CD4-positive, alpha-beta T cell treated with Interleukin-10 for 1 hour (primary cell): ENCODE measurements at places on chromosomes 16 and 17.

GRCh38 chr16:58472827-58473226, 27.1 kb upstream of the NDRG4 start:
- no peak for DNase-seq

GRCh38 chr17:19755821-19756510, 7.9 kb upstream of the ALDH3A1 start:
- no peak for DNase-seq

DNA sequence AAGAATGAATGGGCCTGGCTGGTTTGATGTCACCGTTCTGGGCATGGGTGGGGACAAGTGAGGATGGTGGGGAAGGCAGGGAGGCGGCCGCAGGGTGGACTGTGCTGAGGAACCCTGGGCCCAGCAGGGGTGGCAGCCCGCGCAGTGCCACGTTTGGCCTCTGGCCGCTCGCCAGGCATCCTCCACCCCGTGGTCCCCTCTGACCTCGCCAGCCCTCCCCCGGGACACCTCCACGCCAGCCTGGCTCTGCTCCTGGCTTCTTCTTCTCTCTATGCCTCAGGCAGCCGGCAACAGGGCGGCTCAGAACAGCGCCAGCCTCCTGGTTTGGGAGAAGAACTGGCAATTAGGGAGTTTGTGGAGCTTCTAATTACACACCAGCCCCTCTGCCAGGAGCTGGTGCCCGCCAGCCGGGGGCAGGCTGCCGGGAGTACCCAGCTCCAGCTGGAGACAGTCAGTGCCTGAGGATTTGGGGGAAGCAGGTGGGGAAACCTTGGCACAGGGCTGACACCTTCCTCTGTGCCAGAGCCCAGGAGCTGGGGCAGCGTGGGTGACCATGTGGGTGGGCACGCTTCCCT, 6.5 kb upstream of the SERPINF1 start:
- no peak for DNase-seq

- no peak for DNase-seq
Observed at GRCh38 chr17:21029515-21029914, 13.3 kb downstream of the USP22 start.

DNA sequence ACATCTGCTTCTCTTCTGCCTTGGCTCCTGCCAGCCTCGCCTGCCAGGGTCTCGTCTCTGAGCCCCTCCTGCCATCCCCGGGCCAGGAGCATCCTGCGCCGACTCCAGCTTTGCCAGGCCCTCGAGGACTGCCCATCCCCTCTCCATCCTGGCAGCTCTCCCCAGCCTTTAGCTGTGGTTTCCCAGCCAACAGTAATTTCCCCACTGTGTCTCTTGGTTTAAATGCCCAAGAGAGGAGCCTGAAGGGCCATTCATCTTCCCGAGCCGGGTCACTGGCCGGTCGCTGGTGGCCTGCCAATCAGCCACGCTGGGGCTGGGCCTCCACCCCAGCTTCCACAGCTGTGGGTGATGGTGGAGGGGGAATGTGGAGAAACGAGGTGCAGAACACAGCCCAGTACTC, 47.8 kb downstream of the MRC2 start:
- no peak for DNase-seq

DNA sequence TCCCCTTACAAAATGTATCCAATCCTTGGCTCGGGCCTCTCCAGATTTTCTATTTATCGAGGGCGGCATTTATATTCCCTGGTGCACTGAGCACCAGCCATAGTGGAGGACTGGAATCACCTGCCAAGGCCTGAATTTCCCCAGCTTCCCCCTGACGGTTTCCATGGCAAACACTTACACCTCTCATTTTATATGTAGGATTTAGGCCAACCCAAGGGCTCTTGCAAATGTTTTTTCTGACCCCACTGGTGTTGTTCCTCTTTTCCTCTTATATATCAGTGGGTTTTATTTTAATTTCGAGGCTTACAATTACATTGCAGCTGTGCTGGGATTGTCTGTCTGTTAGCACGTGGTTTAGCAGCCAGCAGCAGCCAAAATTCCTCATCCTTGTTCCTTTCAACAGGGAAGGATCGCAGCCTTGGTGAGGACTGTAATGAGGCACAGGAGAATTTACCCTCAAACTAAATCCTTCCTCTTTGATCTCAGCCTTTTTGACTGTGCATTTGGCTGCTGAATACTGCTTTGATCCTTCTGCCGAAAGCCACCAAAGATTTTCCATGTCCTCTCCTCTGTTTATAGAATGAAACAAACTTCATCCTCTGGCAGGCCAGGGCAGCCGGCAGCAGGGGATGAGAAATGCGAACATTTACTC, 26.5 kb upstream of the CES5A start:
- DNase-seq: no peak

DNA sequence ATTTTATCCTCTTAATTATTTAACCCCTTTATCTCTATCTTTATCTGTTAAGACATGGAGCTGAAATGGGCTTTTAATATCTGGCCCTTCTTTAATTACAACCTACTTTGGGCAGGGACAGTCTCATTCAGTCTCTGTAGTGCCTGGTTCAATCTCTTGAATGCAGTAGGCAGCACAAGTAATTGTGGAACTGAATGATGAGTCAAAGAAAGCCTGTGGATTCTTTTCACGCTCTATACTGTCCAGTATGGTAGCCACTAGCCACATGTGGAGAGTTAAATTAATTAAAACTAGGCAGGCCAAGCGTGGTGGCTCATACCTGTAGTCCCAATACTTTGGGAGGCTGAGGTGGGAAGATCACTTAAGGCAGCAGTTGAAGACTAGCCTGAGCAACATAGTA, 9.3 kb downstream of the BPTF start:
- no peak for DNase-seq

DNA sequence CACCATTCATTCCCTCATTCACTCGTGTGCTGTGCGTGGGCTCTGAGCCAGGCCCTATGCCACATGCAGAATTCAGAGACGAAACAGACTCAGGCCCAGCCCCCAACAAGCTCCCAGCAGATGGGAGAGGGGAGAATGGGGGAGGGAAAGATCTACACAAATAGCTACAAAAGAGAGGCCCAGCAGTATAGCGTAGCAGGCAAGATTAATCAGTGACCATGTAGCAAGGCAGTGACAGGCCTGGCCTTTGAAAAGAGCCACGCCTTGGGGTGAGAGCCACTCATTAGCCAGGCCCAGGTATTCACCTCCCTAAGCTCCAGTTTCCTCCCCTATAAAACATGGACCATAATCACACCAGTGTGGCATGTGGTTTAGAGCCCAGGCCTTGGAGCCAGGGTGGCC, 16.4 kb upstream of the KRT19 start:
- DNase-seq: no peak

GRCh38 chr17:68777856-68778694, 176.9 kb upstream of the FAM20A start:
- DNase-seq: no peak

DNA sequence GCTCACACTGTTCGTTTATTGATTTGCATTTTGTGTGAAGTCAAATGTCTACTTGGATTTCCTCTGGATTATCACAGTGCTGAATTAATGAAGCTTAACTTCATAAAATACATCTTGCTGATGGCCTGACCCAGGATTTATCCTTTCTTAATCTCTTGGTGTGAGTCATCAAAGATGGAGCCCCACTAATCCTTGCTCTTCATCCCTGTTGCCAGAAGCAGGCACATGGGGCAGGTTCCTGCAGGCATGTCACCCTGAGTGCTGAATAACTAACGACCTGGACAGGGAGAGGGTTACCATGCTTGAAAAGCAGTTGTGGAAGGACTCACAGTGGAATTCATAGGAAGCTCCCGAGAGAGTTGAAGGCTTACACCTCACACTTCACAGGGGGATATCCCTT, 56.0 kb upstream of the FA2H start:
- no peak for DNase-seq

- no peak for DNase-seq
Observed at GRCh38 chr17:60970741-60971140, 293.1 kb downstream of the BCAS3 start.

DNA sequence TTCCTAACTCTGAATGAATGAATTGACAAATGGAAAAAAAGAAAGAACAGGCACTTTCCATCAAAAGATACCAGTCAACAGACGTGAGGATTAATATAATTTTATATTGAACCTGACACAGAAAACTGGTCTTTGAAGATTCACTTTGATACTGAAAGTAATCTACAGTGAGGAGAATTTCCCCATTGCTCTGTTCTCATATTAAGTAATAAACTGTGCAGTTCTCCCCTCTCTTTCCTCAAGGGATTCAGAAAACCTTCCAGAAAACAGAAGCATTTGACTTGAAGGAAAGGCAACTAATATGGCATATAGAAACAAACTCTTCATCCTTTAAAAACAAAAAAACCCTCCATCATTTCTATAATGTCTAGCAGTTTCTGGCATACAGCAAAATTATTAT, 2.2 kb downstream of the TEX2 start:
- DNase-seq: no peak
